ENCODE measurements at places on chromosomes 4 and X. TPM values are rescaled to one million over a fixed set of nuclear protein-coding genes. Genes with fewer than 3 reads are reported as not detected.
A peak's percentile ranks its signal among the peaks of the same experiment; 100 is the strongest.

RELL1 gene
- 69.7 TPM for total RNA-seq

GUCY1A1 gene
- total RNA-seq: 3.7 TPM

DIPK2B gene
- not detected for total RNA-seq

DNA sequence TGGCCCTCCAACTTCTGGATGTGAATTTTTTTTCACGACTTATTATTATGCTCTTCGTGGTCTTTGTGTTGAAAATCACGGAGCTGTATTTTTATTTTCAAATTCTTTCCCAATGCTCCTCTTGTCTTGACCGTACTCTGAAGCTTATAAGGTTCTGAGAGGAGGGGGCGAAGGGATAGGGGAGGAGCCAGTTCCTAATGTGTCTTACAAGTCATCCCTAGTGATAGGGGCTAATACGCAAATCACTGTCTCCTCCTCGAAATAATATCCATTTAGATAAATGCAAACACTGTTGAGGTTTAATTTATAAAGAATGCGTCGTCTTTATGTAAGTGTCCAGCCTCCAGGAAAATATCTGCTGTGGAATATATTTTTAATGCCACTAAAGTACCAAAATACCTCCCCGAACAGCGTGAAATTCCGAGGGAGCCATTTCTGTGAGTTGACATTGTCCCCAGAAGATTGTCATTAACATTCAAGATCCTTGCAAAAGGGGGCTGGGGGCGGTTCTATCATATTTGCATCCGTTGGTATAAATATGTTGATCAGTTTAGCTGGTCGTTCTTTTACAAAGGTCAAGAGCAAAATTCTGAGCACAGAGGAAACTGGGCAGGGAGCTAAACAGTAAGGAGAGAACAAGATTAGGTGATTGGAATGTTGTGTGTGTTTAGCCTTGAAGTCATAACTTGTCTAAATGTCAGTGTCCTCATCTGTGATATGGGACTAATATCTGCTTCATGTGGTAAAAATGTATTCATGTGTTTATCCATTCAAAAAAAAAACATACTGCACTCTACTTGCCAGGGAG, 3.7 kb upstream of the FAT1 start:
- DNase-seq: no peak

GRCh38 chr4:40559585-40560465, 69.8 kb downstream of the RBM47 start:
- no peak for DNase-seq

ADH1A gene
- total RNA-seq: not detected

UBA6 gene
- 100 TPM for total RNA-seq

PRDM8 gene
- total RNA-seq: 3.7 TPM

CLDN22 gene
- not detected for total RNA-seq

NMU gene
- 8.2 TPM for total RNA-seq

ADGRG2 gene
- total RNA-seq: 0.17 TPM

GRCh38 chr4:99855678-99856077, 38.5 kb downstream of the LAMTOR3 start:
- DNase-seq: no peak

GPR173 gene
- total RNA-seq: 2.2 TPM

TEX13C gene
- total RNA-seq: not detected

- no peak for DNase-seq
These were observed 960.5 kb downstream of the CCSER1 start for GRCh38 chr4:91087743-91088142.

SORCS2 gene
- 0.22 TPM for total RNA-seq

USP26 gene
- total RNA-seq: not detected

GRCh38 chr4:75723163-75724065, 963 bp upstream of the USO1 start:
- peak; percentile 22 for DNase-seq

MECP2 gene
- total RNA-seq: 18.1 TPM

- no peak for DNase-seq
These were observed 64.6 kb upstream of the MTM1 start for GRCh38 chrX:150503898-150504219.

DNA sequence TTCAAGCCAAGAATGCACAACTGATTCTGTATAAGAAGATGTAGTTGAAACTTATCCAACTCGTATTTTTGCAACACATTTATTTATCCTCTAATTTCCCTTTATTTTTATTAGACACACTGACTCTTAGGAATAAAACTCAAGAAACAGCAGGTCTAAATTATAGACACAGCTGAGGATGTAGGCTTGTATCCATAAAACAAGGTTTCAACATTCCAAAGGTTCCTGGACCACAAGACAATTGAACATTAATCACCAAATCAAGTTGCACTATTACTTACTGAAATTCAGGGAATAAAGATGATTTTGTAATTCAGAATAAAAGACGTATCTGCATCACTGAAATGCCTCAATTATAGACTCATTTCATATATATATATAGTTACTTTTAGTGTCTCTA, 683.5 kb upstream of the GRIA3 start:
- no peak for DNase-seq

DNA sequence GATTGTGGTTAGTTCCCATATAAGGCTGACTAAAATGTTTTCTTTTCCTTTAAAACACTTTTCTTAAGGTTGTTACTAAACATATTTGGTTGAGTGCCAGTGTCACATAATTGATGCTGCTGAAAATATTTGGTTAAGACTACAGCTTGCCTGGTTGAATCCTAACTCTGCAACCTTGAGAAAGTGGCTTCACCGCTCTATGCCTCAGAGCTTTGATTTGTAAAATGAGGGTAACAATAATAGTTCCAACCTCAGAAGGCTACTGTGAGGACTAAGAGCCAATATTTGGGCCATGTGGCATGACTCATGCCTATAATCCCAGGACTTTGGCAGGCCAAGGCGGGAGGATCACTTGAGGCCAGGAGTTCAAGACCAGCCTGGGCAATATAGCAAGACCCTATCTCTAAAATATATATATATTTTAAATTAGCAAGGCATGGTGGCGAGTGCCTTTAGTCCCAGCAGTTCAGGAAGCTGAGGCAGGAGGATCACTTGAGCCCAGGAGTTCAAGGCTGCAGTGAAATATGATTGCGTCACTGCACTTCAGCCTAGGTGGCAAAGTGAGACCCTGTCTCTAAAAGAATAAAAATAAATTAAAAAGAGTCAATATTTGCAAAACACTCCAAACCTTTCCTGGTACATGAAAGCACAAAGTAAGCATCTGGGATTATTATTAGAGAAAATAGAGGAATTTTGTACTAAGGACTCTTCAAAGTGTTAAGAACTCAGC, 7.1 kb upstream of the NEIL3 start:
- no peak for DNase-seq

DNA sequence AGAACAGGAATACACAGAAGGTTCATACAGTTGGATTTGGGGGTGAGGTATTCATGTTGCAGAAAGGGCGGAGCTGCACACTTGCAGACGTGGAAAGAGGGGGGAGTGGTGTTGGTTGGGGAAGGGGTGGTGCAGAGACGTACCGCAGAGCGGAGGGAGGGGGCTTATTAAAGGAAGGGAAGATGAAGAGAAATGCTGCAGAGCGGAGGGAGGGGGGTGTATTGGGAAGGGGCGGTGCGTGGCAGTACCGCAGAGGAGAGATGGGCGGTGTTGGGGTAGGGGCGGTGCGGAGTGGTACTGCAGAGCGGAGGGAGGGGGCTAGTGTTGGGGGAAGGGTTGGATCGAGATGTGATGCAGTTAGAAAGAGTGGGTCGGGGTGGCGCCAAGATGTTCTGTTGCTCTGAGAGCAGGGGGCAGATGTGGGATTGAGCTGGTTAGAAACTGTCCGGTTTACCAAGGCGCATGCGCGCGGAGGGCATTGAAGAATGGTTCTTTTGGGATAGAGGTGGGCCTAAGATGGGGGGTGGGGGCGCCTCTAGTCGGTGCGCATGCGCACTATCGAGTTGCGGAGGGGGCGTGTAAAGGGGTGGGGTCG, 900 bp downstream of the TRO start:
- DNase-seq: no peak

EFHC2 gene
- total RNA-seq: 0.81 TPM

GLUD2 gene
- total RNA-seq: 0.72 TPM

DNA sequence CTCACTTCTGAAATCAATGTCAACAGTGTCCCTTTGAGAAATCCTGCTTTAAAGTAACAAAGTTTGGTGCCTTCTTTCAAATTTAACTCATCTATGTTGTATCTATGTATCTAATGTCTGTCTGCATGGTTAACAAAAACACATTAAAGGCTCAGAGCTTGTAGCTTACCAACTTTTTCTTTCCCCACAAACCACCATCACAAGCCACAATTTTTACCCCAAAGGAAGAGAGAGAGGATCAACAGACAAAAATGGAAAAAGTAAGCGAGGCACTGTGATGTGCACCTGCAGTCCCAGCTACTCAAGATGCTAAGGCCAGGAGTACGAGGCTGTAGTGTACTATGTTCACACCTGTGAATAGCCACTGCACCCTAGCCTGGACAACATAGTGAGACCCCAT, 17.2 kb downstream of the ATRX start:
- DNase-seq: no peak

RBMXL3 gene
- not detected for total RNA-seq

FOXP3 gene
- 0.07 TPM for total RNA-seq

- DNase-seq: no peak
These were observed 62.5 kb downstream of the PAQR3 start for GRCh38 chr4:78876568-78877320.

METTL14 gene
- 55.5 TPM for total RNA-seq

DNA sequence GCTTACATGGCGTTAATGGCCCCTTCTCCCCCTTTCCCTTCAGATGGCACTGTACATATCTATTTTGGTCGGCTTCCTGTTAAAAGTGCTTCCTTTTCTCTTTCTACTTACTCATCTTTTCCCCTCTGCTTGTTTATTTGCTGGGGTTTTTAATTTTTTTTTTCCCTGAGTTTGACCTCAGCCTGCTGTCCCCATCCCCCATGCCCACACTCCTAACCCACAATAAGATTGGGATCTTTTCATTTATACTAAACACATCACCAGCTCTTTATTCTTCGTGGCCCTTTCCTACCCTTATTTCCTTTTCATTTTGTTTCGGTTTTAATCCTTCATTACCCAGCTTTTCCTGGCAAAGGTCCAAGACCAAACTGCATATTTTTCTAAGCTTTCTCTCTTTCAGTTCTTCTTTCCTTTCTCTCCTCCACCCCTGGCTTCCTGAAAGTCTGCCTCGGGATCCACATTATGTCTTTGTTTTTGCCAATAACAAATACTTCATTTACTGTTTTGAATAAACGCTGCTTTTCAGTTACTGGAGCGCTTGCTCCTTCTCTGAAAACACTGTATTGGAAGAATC, 152.0 kb upstream of the USP9X start:
- DNase-seq: no peak

ASB5 gene
- total RNA-seq: not detected

GRCh38 chr4:37745946-37746345, 59.8 kb upstream of the RELL1 start:
- DNase-seq: no peak

GRCh38 chr4:8346838-8347605, 77.5 kb downstream of the HTRA3 start:
- no peak for DNase-seq

C1QTNF7 gene
- total RNA-seq: not detected

DNA sequence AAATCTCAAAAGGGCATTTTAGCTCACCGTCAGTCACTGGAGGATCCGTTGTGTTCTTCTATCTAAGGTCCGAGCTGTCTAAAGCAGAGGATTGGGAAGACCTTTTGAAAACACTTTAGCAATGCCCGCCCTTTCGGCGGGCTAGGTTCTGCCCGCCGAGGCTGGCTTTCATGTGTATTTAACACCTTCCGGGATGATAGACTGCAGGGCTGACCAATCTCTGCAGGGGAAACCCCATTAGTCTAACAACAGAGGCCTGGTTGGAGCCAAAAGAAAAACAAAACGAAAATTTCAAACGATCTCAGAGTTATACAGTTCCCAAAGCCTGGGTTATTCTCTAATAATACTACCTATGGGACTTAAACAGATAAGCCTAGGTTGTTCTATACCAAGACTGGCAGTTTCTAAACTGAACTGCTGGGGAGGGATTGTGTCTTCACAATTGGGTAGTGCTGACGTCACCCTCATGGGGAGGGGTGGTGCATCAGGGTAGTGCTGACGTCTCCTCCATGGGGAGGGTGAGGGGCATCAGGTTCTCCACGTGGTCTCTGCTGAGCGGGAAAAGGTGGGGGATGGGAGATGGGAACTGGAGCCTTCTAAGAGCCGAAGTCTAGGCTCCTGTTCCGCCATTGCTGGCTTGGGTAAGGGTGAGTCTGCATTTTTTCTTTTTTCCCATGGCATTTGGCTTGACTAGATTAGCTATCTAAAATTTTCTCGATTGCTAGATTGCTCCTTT, 14.8 kb upstream of the CUL4B start:
- DNase-seq: no peak

GRCh38 chr4:16692046-16692445, 206.4 kb downstream of the LDB2 start:
- no peak for DNase-seq

DNA sequence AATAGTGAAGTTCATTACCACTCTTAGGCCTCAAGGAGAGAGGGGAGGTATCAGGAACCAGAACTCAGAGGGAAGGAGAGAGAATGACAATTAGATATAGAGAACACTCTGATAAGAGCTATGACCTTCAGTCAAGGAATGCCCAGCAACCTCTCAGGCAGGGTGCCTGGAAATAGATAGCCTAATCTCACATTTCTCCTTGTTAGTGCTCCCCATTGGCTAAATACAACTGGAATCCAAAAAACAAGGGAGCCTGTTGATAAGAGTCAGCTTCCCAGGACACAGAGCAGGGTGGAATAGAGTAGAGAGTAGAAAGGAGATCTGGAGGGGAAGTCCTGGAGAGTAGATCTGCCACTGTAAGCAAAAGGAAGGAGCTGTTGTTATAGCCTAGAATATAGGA, 62.1 kb downstream of the DCX start:
- DNase-seq: no peak

H2BW1 gene
- total RNA-seq: not detected

DNA sequence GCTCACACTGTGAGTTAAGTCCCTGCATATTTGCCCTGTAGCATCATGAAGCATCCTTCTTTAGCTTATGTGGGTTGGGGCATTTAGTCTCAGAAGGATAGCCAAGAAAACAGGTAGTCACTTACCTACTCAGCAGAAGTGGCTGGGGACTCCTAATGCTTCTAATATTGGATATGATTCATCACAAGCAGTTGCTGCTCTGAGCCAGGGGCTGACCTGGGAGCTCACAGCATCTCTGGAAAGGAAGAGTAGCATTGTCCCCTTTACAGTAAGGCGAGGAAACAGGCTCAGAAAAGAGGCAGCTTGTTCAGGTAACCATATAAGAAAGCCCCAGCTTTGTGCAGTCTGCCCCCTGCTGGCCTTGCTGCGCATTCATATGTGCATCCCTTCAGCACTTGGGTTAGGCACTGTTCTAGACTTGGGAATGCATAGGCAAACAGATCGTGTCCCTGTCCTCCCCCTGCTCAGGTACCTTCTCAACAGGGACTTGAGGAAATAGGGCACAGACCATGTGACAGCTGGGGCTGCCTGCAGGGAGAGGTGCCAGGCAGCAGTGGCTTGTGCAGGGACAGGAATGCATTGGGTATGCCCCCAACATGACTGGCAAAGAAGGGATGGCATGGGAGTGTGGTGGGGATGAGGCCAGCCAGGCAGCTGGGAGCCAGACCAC, 35.7 kb upstream of the TBC1D14 start:
- DNase-seq: no peak

GRCh38 chr4:153778383-153778782, 10.5 kb downstream of the SFRP2 start:
- DNase-seq: no peak

CT55 gene
- not detected for total RNA-seq

GRCh38 chr4:76374798-76375197, 46.1 kb downstream of the CCDC158 start:
- no peak for DNase-seq
